ENCODE measurements at places on chromosomes 5 and 9.

- no peak for DNase-seq
These were observed 4.2 kb downstream of the LOX start for GRCh38 chr5:122073864-122074263.

DNA sequence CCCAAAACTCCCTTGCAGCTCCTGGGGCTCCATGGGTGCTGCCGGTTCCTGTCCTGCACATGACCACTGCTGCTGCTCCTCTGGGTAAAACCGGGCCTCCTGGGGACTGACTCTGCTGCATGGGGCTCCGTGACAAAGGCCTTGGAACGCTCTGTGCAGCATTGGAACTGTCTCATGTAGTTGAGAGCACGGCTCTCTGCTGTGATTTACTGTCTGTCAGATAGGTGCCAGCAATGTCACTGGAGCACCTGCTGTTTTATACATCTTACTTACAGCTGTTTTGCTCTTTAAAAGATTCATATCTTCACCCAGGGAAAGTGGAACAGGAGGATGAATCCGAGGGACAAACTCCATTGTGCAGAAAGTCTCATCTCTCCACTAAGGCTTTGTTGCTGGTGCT is 138.1 kb downstream of the YIPF5 start:
- no peak for DNase-seq

GRCh38 chr5:112308608-112309007 is 110.5 kb downstream of the EPB41L4A start:
- DNase-seq, result no peak

GRCh38 chr9:114445616-114446015 is 57.8 kb upstream of the AKNA start:
- DNase-seq, result no peak

DNA sequence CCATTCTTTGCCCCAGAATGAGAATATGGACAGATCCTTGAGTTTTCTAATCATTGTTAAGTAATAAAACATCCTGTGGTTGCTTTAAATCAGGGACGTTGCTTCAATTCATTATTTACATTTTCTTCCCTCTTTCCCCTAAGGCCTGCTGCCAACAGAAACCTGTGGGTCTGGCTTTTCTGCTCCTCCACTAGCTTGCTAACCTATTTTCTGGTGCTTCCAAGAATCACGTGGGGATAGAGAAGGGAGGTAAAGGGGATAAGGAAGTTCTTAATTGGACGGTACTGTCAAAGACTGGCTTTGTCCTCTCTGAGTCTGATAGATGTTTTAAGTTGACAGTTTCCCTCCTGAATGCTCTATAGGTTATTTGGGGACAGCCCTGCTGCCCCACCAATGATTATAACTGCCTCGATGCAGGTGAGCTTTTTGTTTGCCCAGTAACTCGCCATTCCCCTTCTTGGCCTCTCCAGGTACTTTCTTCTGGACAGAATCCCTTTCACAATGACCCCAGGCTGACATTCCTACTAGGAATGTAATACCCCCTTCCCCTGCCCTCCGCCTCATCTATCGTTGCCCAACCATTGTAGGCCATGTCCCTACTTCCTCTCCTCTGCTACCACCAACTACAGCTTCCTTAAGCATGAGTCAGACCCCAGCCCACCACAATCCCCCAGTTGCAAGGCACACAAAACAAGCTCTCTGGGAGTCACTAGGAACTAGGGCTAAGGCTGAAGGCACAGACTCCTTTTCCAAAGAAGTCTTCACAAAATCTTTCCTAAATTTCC is 19.9 kb upstream of the CPEB4 start:
- DNase-seq, result peak; percentile 46

DNA sequence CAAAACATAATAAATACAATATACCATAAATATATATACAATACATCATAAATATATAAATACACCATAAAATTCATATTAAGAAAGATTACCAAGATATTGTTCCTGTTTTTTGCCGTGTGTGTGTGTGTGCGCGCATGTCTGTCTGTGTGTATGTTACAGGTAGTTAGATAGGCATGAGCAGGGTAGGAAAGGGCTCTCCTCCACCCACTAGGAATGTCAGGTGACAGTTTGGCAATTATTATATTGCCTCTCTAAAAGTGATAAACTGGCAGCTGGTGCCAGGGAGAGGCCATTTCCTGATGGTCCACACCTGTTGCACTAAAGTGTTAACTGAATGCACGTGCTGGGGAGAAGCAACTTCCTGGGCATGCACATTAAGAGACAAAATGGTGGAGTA is 232.8 kb downstream of the ADAMTS6 start:
- no peak for DNase-seq

DNA sequence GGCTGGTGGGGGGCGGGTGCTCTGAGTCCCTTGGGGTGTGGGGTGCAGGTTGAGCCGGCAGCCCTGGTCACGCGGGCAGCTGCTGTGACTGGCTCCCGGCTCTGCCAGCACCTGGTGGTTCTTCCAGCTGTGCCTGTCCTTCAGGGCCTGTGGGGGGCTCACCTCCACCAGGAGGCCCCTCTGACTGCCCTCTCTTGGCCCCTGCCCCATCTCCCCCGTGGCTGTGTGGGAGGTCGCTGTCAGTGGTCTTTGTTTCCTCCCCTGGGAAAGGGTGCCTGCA is 3.3 kb downstream of the RXRA start:
- no peak for DNase-seq

- peak; percentile 84 for DNase-seq
These were observed 243.4 kb upstream of the RAI14 start for GRCh38 chr5:34412736-34413135.

DNA sequence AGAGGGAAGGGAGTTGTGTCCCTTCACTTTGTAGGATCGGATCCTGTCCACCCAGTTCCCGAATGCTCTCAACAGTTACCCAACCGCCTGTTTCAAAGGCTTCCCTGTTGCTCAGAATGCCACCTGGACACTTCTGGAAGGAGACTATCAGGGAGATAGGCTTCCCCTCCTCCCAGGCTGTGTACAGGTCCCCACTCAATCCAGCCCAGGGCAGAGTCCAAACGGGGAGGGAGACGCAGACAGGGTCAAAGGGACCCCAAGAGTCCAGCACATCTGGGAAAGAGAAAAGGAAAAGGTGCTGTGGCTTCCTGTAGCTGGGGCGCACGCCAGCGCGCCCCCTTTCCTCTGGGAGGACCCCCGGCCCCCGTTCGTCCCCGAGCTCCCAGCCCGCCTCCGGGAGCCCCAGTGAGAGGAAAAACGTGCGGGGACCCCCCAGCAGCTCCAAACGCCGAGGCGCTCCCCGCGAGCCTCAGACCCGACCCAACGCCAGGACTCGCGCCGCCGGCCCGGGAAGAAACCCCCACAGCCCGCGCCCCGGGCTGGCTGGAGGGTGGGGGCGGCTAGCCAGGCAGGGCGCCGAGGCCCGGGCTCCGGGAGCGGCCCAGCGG is 640 bp downstream of the SURF4 start:
- peak; percentile 46 for DNase-seq

DNA sequence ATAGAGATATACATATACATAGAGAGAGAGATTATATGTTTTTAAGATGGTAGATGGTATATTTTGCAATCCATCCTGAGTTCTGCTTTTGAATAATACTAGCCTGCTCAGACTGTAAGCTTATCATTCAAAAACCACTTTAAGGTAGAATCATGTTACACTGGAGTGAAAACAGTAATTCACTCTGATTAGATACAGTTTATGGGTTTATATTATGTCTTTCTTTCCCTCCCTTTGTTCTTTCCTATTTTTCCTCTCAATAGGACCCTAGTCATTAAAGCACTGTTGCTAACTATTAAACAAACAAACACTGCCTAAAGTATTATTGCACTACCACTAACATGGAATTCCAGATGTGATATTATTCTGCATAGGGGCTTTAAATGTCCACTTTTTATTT is 202.0 kb downstream of the ADAMTSL1 start:
- no peak for DNase-seq

DNA sequence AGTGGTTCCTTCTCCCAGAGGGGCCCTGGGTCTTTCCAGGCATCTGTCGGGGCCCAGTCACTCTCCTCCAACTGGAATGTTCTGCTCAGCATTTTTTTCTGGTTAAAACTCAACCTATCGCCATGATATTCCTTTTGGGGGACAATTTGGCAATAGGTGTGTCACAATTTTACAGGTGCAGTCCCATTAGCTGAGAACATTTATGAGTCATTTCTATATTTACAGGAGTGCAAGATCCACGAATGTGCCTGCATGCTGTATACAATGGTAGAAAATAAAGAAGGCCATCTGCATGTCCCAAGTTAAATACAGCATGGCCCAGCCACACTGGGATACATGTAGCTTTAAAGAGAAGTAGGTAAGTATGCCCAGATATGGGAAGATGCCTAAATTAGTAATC is 28.8 kb upstream of the SEMA4D start:
- no peak for DNase-seq

- no peak for DNase-seq
These were observed 44.4 kb downstream of the DROSHA start for GRCh38 chr5:31487506-31487905.

GRCh38 chr9:74742792-74743730 is 144.7 kb downstream of the TRPM6 start:
- peak; percentile 44 for DNase-seq

GRCh38 chr5:109468737-109469420 is 59.1 kb upstream of the PJA2 start:
- peak; percentile 91 for DNase-seq

GRCh38 chr5:2687746-2688145 is 63.7 kb downstream of the IRX2 start:
- DNase-seq, result no peak

DNA sequence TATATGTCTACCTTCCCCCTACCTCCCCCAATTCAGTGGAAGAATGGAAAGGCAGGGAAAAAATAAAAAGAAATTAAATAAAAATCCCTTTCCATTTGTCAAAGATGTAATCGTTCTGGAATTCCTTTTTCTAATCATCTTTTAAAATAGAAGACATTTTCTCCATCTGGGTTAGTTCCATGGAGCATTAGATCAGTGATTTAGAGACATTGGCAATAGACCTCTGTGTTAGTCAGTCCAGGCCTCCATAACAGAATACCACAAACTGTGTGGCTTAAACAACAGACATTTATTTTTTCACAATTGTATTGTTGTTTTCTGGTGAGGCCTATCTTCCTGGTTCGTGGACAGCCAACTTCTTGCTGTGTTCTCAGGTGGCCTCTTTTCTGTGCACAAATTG is 516.6 kb upstream of the DAB2 start:
- DNase-seq, result no peak

- DNase-seq, result no peak
These were observed 20.9 kb upstream of the PLIN2 start for GRCh38 chr9:19148187-19148586.

DNA sequence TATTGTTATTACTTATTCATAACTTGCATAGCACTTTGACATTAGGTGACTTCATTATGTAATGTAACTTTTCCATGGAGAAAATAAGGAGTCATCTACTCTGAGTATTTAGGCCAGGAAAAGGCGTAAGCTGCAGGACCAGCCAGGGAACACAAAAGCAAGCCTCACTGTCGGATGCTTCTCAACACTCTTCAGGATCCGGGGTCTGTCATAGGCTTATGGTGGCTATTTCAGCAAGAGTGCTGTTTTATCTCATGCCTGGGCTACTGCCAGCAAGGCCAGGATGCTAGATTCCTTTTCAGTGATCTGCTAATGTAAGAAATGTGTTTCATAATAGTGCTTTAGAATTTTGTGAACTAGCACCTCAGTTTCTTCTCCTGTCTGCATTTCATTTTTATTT is 162.4 kb downstream of the CHSY3 start:
- peak; percentile 30 for DNase-seq
